ENCODE measurements at places on chromosomes 12 and 14.
A peak's percentile ranks its signal among the peaks of the same experiment; 100 is the strongest.

DNA sequence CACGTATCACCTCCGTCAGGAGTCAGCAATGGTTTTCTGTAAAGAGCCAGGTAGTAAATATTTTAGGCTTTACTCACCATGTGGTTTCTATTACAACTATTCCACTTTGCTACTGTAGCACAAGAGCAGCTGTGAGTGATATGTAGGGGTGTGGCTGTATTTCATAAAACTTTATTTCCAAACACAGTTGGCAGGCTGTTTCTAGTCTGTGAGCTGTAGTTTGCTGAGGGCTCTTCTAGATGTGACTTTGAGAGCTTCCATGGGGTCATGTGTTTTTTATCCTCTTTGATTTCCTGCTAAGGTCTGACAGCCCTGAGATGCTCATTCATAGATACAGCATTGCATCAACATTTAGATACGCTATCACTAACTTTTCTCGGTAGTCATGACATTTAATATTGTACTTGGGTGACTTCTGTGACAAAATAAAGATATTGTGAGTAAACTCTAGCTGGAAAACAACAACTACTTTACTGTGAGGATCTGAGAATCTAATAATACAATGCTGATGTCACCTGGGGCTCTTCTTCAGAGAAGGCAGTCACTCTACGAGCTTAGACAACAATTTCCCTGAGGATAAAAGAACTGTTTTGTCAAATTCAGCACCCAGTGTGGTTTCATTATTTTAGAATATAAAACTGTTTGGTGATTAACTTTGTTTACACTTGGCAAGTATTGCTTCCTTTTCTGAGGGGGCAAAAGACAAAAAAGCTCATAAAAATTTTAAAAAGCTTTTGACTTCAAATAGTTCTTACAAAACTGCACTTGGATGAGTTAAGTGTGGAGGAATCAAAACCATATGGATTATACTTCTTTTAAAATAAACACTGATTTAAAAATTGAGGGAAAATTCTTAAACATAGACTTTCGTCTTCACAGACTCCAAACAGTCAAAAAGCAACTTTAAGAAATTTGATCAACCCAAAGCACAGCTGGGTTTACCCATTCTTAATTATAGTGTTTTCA, 231.2 kb upstream of the DCN start:
- no peak for DNase-seq
- H3K27me3 ChIP-seq = peaks cover 5% of the 10 kb centered on the region
- H3K4me1 ChIP-seq = no peaks in the 10 kb centered on the region
- H3K4me3 ChIP-seq = no peak overlapping the region
- H3K27ac ChIP-seq = no peak overlapping the region
- no peaks in the 10 kb centered on the region for H3K36me3 ChIP-seq

DNA sequence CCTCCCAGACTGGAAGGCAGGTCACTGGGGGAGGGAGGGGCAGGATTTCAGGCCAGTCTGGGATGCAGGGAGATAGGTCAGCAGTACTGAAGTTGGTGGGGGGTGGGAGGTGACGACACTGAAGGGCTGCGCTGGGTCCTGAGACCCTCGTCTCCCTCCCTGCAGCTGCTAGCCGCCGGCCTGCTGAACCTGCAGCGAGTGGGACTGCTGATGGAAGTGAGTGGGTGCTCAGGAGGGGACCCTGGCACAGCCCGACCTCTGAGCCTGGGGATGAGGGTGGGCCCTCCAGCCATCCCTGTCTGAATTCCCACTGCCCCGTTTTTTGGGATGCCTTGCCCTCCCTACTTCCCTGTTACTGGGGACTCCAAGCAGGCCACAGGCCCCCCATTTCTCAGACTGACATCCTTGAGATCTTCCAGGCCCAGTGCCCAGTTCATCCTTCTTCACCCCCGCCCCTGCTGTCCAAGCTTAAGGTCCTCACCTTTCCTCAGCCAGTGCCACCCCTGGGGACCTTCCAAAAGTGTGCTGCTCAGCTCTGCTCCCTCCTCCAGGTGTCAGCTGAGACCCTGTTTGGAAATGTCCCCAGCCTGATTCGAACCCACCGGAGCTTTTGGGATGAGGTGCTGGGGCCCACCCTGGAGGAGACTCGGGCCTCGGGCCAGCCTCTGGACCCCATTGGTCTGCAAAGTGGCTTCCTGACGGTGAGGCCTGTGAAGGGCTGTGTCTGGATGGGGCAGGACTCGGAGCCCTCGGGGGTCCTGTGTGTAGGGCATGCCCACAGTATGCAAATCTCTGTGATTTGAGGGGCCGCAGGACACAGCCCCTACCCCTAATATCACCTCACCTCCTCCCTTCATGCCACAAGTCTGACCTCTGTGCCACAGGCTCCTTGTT, 5.5 kb downstream of the PLEKHG6 start:
- no peaks in the 10 kb centered on the region for H3K36me3 ChIP-seq
- H3K27ac ChIP-seq = no peak overlapping the region
- H3K4me3 ChIP-seq = no peak overlapping the region
- DNase-seq = no peak
- H3K27me3 ChIP-seq = peaks cover 2% of the 10 kb centered on the region

DNA sequence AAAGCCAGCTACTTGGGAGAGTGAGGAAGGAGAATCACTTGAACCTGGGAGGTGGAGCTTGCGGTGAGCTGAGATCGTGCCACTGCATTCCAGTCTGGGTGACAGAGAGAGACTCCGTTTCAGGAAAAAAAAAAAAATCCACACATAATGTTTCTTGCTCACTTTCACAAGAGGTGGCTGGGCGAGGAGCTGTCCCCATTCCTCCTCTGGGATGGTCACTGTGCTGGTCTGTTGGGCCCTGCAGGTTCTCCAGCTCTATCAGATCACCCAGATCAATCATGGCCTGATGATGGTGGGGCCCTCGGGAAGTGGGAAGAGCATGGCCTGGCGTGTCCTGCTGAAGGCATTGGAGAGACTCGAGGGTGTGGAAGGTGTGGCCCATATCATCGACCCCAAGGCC, 47.3 kb downstream of the DYNC1H1 start:
- H3K27ac ChIP-seq = no peak overlapping the region
- no peaks in the 10 kb centered on the region for H3K27me3 ChIP-seq
- H3K4me3 ChIP-seq = no peak overlapping the region
- H3K4me1 ChIP-seq = no peaks in the 10 kb centered on the region
- peaks cover 90% of the 10 kb centered on the region for H3K36me3 ChIP-seq

- no peaks in the 10 kb centered on the region for H3K27me3 ChIP-seq
- no peaks in the 10 kb centered on the region for H3K36me3 ChIP-seq
- H3K4me1 ChIP-seq = peaks cover 35% of the 10 kb centered on the region
These were observed 5.6 kb upstream of the SERPINA9 start for GRCh38 chr14:94481468-94482131.

DNA sequence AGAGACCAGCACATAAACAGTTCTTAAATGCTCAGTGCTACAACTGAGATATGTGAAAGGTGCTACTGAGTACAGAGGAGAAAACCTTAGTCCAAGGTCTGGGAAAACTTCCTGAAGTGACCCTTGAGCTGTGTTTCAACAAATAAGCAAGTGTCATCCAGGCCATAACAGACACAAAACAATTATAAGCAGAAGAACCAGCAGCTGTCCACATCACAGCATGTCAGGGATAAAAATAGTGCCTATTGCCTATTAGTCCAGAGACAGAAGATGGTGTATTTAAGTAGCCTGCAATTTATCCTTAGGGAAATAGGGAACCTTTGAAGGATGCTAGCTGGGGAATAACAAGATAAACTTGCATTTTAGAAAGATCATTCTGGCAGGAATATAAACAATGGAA, 237.8 kb downstream of the SPTSSA start:
- no peak overlapping the region for H3K4me3 ChIP-seq
- peaks cover 12% of the 10 kb centered on the region for H3K27me3 ChIP-seq
- H3K36me3 ChIP-seq = no peaks in the 10 kb centered on the region
- H3K4me1 ChIP-seq = peaks cover 13% of the 10 kb centered on the region
- no peak for DNase-seq
- no peak overlapping the region for H3K27ac ChIP-seq

GRCh38 chr12:47236109-47236714, 156.5 kb upstream of the AMIGO2 start:
- DNase-seq = no peak
- peak overlapping the region; percentile 76 for H3K27ac ChIP-seq
- H3K4me1 ChIP-seq = peaks cover 46% of the 10 kb centered on the region
- H3K27me3 ChIP-seq = no peaks in the 10 kb centered on the region
- peaks cover 71% of the 10 kb centered on the region for H3K36me3 ChIP-seq
- H3K4me3 ChIP-seq = no peak overlapping the region

GRCh38 chr14:61584331-61584741, 111.0 kb upstream of the HIF1A start:
- peaks cover 2% of the 10 kb centered on the region for H3K36me3 ChIP-seq
- H3K27me3 ChIP-seq = no peaks in the 10 kb centered on the region
- peaks cover 20% of the 10 kb centered on the region for H3K4me1 ChIP-seq
- no peak overlapping the region for H3K27ac ChIP-seq
- DNase-seq = no peak

GRCh38 chr12:21183721-21184275, 52.8 kb downstream of the SLCO1B1 start:
- no peak overlapping the region for H3K27ac ChIP-seq
- H3K27me3 ChIP-seq = no peaks in the 10 kb centered on the region
- no peaks in the 10 kb centered on the region for H3K36me3 ChIP-seq
- H3K4me1 ChIP-seq = no peaks in the 10 kb centered on the region
- no peak overlapping the region for H3K4me3 ChIP-seq

DNA sequence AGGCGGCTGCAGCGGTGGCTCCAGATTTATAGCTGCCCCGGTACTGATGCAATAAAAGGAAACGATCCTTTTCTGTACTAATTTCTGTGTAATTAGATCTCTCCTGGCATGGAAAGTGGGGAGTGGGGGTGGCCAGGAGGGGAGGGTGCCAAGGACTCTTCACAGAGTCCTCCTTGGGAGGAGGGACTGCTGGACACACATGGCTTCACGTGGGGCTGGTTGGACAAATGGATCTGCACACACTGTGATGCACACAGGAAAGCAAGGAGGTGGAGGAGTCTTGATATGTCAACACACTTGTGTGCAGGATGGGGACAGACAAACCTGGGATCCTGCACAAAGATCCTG, 23.8 kb upstream of the ATP5MC2 start:
- peaks cover 21% of the 10 kb centered on the region for H3K4me1 ChIP-seq
- H3K4me3 ChIP-seq = no peak overlapping the region
- H3K36me3 ChIP-seq = no peaks in the 10 kb centered on the region

DNA sequence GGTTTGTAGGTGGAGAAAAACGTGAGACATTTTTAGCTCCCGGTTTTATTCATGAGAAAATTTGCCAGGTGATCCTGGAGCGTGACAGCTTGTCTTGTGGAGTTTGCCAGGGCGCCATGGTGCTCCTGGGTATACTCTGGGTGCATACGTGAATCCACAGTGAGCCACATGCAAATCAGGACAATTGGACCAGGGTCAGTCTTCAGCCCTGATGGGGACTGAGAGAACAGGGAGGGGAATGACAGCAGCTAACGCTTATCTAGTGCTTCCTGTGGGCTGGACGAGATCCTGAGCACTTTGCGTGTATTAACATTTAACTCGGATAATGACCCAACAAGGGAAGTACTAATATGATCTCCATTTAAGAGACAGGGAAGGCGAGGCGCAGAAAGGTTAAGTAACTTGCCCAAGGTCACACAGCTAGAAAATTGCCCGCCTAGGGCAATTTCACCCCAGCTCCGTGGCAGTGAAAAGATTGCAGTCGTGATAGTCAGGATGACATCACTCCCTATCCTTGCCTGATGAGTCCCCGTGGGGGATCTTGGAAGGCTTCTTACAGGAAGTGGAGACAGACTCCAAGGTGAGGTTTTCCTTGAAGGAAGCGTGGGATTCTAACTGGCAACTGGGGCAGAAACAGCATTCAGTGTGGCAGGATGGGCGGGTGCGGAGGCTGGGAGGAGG, 118.4 kb upstream of the NCOR2 start:
- H3K4me3 ChIP-seq = no peak overlapping the region
- H3K27ac ChIP-seq = no peak overlapping the region
- DNase-seq = no peak
- H3K4me1 ChIP-seq = peaks cover 30% of the 10 kb centered on the region

GRCh38 chr12:80400571-80400991, 43.5 kb upstream of the PTPRQ start:
- peaks cover 9% of the 10 kb centered on the region for H3K27me3 ChIP-seq
- H3K27ac ChIP-seq = no peak overlapping the region
- H3K4me1 ChIP-seq = no peaks in the 10 kb centered on the region
- DNase-seq = no peak
- H3K4me3 ChIP-seq = no peak overlapping the region
- no peaks in the 10 kb centered on the region for H3K36me3 ChIP-seq

DNA sequence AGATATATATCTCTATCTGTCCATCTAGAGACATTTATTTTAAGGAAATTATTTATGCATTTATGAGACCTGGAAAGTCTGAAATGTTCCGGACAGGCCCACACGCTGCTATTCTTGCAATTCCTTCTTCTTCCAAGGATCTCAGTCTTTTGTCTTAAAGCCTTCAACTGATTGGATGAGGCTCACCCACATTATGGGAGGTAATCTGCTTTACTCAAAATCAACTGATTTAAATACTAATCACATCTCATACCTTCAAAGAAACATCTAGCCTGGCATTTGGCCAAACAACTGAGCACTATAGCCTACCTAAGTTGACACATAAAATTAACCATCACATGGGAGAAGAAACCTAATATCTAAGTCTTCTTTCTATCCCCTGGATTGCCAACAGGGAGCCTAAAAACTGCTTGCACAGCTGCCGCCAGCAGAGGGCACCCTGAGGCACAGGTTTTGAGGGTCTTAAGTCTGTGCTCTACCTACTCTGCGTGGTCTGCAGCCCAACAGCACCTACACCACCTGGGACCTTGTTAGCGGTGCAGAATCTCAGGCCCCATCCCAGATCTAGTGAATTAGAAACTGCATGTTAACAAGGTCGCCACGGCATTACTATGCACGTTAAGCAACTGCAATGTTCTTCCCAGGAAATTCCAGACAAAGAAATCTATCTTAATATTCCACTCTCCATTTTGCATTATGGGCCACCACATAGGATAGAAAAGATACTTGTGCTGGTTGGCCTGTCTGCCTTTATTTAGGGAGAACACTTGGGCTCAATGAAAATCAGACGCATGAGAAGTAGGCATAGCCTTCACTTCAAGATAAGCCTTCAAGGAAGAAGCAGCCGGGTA, 249.7 kb downstream of the FOXG1 start:
- no peak overlapping the region for H3K4me3 ChIP-seq
- no peaks in the 10 kb centered on the region for H3K36me3 ChIP-seq
- no peaks in the 10 kb centered on the region for H3K27me3 ChIP-seq

GRCh38 chr14:24207104-24207551, 1.6 kb downstream of the TSSK4 start:
- DNase-seq = no peak
- peaks cover 30% of the 10 kb centered on the region for H3K4me1 ChIP-seq
- no peaks in the 10 kb centered on the region for H3K27me3 ChIP-seq
- peak overlapping the region; percentile 13 for H3K27ac ChIP-seq

DNA sequence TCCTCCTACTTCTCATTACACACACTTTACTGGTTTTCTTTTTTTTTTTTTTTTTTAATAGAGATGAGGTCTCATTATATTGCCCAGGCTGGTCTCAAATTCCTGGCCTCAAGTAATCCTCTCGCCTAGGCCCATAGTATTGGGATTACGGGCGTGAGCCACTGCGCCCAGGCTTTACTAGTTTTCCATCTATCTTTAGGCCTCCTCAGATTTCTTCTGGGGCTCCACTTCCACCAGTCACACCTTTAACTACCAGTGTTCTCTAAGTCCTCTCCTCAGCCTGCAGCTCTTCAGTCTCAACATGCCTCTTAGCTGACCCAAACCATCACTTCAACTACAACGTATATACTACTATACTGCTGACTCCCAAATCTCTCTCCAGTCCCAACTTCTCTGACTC, 10.4 kb downstream of the R3HDM2 start:
- H3K4me3 ChIP-seq = no peak overlapping the region
- no peaks in the 10 kb centered on the region for H3K27me3 ChIP-seq
- DNase-seq = no peak
- peaks cover 26% of the 10 kb centered on the region for H3K36me3 ChIP-seq
- H3K4me1 ChIP-seq = peaks cover 30% of the 10 kb centered on the region

Data from activated CD4-positive, alpha-beta T cell treated with anti-CD3 and anti-CD28 coated beads for 36 hours (primary cell).